ENCODE measurements at places on chromosomes 5 and 9.
A peak's percentile ranks its signal among the peaks of the same experiment; 100 is the strongest.

- DNase-seq: no peak
These were observed 99.1 kb downstream of the ENC1 start for GRCh38 chr5:74541381-74541781.

DNA sequence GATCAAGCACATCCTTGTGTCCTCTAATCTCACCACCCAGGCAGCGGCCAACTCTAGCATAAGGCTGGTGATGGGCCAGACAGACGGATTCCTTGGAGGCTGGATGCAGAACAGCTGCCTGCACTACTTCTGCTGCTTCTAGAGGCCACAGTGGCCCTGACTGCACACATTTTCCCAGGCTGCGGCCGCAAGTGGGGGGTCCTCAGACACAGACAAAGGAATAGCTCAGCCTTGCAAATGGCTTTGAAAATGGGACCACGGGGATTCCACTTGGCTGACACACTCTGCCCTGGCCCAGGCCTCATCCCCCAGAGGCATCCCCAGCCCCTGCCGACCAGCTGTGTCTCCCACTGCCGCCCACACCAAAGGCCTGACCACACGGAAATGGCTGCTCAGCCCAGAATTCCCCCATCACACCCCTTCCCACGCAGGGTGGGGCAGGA is 540.8 kb downstream of the BNC2 start:
- no peak for DNase-seq

GRCh38 chr9:126304207-126304970 is 22.2 kb upstream of the MVB12B start:
- no peak for DNase-seq

DNA sequence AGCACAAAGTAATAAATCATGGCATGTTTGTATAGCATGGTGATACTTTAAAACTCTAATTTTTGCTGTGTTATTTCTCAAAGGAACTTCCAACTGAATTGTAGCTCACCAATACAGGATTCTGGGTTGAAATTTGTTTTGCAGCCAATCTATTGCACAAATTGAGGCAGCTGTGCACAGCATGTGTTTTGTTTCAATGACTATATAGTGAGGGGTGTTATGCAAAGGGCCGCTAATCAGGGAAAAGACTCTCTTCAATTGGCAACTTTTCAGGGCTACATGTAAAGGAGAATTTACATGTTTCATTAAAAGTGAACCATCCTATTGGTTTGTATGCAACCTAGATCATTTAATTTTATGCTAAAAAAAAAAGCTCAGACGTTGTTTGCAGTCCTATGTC is 44.6 kb downstream of the PLPPR1 start:
- no peak for DNase-seq

DNA sequence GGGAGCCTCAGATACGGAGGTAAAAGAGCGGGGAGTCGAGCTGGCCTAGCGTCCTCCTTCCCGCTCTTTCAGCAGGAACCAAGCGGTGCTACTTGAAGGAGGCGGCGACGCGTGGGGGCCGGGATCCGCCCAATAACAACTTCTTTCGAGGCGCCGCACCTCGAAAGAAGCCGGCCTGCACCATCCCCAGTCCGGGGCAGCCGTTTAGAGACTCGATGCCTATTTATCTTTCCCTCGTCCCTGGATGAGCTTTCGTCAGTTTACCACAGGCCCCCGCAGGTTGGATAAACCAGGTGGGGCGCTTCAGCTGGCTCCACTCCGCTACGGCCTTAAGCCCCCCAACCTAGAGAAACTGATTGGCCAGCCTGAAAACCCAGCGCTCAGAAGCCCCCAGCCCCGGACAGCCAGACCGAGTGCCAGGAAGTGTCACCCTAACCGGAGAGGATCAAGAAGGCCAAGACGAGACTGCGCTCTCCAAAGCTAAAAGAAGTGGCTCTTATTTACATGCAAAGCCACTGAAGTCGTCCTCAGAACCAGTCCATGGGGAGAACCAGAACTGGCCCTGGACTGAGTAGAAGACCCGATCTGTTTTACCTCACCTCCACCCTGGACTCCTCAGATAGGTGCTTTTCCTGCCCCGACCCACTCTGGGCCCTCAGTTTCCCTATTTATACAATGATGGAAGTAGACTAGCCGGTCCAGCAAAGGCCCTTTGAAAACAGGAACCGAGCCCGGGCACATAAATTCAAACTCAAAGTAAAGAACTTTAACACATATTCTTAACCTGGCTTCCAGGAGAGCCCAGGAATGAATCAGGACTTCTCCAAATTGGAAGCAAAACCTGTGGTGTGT is 1.4 kb downstream of the HAND1 start:
- no peak for DNase-seq

DNA sequence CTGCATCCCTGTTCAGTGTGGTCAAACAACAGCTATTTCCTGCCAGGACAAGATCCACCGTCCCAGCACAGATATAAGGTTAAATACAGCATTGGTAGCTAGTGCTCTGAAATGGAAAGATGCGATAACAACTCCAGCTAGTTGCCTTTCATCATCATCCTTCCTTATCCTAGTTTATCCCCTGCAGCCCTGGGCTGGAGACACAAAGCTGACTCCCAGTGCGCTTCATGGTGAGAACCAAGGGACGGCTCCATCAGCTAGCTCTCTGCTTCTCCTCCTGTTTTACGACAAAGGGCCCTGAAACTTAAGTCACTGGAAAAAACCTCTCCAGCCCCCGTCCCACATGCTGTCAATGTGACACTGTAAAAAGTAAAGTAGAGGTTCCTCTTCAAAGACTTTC is 37.9 kb downstream of the CDC14B start:
- DNase-seq: peak; percentile 5

GRCh38 chr9:127903557-127904475 is 4.4 kb upstream of the ST6GALNAC6 start:
- peak; percentile 69 for DNase-seq

GRCh38 chr9:92612292-92612691 is 57.6 kb downstream of the IPPK start:
- DNase-seq: no peak

DNA sequence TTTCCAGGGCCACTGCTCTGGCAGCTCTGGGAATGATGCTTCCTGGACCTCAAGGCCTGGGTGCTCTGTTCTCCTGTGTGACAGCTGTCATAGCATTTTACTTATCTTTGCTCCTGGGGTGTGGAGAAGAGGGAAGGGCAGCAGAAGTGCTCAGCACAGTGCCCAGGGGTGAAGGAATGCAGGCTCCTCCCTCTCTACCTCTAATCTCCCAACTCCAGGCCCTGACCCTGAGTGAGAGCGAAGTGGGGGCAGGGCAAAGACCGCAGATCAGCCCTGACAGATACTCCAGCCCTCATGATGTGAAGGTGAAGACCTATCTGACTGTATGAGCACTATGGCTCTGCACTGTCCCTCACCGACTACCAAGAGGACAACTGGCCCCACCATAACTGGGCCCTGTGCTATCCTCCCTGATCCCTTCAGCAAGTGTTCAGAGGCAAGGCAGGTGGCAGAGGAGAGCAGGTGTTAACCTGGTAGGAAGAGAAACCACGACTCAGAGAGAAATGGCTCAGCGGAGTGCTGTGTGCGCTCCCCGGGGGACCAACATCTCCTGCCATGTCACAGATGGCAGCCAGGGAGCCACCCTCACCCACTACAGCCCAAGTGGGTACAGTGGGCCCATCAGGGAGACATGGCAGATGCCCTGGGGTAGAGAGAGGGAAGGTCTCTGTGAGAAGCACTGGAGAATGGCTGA is 16.8 kb downstream of the ACSL6 start:
- no peak for DNase-seq

DNA sequence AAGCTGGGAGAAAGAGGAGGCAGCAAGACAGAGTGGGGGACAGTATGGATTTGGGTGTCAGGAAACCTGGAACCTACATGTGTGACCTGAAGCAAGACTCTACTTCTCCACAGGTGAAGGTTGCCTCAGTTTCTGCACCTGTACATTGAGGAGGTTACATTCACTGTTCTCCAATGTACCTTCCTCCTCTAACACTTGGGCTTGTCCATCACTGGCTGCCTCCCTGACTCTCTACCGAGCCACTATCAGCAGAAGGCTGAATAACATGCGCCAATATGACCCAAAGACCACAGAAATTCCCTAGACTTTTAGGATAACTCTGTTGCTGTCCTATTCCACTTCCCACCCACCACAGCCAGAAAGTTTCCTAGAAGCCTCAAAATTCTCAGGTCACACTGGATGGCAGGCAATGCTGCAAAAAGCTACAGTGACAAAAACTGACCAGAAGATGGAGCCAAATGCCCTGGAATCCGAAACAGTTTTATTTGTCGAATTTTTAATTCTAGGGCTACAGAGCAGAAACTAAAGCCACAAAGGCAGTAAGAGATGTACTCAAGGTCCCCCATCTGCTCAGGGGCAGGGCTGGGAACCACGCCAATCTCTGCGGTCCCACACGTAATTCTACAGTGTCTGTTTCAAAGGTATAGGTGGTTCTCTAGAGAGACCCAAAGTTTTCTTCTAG is 64.4 kb downstream of the FAM114A2 start:
- DNase-seq: peak; percentile 60

GRCh38 chr9:93112864-93113389 is 16.9 kb downstream of the CARD19 start:
- DNase-seq: no peak

DNA sequence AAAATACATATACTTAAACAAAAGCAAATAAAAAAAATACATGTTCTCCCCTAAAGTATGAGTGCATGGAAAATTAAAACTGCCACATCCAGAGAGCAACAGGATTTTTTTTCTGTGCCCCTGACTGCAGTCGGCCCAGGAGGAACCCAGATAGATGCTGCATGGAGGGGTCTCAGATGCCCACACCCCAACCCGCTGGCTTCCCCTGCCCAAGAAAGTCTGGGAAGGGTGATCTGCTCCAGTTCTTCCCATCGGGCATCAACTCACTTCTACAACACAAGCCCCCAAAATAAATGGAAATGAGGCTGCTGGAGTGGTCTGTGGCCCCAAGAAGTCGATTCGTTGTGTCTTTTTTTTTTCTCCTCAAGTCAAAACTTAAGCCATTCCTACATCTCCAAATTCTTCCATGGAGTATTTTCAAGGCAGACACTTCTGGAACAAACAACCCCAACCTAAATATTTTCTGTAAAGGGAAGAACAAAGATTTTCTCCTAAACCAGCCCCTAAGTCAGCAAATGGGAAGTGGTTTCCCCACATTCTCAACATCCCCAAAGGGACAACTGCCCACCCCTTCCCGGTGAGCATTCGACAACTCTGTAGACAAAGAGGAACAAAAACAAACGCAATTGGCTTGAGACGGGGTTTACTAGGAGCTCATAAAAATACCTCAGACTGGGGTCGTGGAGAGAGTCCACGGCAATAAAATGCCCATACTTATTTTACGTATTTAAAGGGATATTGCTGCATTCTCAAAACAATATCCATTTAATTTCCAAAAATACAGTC is 46.7 kb downstream of the ROR2 start:
- peak; percentile 88 for DNase-seq

All from suppressor macrophage (primary cell).